ENCODE measurements at places on chromosomes 16 and 17.

DNA sequence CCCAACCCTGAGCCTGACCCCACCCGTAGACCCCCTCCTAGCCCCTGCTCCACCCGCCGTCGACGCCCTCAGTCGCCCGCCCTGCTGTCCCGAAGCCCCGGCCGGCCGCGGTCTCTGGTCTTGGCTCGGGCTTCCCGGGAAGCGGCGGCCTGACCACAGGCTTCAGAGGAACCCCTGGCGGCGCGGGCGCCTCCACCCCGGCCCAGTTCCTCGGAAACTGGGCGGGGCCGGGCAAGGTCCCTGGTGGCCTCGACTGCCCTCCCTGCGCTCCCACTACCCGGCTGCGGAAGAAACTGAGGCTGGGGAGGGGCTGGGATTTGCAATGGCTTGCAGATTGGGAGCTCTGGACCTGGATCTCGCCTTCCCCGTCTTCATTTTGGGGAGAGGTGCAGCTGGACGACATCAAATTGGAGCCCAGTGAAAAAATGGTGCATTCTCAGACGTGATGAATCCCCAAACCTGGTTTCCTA, 692 bp upstream of the SOCS1 start:
- peak; percentile 78 for DNase-seq

DNA sequence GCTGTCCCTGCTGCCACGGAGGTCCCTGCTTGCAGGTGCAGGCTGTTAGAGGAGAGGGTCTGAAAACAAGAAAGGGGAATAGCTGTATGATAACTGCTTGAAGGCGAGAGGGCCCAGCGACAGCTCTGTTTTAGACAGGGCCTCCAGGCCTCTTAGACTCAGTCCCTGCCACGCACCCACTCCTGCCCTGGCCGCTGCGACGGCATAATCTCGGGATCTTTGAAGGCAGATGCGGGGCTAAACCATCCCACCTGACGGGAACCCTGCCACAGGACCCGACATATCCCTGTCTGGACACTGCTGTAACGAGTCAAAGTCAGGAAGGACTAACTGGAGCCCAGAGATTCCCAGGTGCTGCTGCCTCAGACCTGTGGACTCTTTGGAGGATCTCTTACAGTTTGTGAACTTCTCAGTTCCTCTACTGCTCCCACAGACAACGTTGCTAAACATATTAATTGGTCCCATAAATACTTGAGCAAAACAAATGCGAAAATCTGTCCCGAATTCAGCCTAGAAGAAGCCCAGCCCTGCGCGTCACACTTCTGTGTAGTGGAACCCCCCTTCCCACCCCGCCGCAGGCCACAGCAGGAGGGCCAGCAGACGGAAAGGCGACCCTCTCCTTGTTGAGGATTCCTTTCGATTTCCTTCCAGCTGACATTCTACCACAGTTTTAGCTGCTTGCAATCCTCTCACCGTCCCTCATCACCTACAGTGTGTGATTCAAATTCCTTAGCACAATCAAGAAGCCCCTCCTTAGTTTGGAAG, 998 bp upstream of the TMEM11 start:
- DNase-seq, result no peak

DNA sequence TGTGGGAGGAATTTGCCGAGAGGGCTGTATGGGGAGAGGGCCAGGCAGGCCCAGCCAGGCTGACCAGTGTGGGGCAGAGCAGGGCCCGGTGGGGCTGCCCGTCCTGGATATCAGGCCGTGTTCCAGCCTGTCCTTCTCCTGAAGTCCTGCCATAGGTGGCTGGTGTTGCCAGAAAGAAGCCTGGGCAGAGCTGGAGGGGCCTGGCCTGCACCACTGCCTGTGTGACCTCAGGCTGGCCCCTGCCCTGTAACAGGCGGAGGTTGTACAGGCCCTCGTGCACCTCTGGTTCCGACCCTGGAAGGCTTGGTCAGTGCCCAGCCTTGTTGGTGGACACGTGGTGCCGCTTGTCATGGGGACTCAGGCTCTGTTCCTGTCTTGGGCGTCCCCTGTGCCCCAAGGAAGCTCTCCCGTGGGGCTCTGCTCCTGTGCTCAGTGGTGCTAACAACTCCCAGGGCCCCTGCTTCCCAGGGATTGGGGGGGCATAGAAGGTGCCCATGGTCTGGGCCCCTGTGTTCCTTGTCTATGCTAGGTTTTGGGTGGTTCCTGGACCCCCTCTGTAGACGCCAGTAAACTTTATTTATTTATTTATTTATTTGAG, 33.3 kb downstream of the ADCY7 start:
- DNase-seq, result no peak

DNA sequence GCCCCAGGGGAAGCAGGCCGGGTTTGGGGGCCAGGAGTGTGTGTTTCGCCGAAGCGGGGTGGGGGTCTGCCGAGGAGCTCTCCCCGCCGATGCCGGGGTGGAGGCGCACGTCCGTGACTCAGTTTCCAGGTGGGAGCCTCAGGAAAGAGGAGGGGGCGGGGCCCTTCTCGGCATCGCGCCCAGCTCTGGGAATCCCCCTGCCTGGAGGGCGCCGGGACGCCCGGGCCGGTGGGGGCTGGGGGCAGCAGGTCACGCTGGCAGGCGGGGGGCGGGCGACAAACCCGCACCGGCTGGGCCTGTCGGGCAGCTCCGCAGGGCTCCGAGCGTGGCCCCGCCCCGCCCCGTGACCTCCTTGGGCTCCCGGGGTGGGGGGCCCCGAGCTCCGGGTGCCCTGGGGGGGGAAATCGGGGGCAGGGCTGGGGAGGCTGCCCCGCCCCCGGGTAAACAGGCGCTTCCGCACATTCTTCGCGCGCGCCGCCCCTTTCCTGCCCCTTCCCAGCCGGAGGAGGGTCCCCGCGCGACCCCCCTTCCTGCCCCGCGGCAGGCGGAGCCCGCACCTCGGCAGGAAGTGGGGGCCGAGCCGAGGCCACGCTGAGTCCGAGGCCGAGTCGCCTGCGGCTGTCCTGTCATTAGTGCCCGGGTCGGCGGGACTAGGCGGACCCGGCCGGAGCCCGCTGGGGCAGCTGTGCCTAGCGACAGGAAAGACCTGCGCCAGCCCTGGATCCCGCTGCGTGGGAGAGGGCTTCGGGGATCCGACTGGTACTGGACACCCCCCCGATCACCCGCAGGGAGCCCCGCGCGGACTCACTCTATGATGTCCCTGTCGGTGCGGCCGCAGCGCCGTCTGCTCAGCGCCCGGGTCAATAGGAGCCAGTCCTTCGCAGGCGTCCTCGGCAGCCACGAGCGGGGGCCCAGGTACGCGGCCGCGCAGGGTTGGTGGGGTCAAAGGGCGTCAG, 9.3 kb downstream of the RIPOR1 start:
- peak; percentile 81 for DNase-seq

DNA sequence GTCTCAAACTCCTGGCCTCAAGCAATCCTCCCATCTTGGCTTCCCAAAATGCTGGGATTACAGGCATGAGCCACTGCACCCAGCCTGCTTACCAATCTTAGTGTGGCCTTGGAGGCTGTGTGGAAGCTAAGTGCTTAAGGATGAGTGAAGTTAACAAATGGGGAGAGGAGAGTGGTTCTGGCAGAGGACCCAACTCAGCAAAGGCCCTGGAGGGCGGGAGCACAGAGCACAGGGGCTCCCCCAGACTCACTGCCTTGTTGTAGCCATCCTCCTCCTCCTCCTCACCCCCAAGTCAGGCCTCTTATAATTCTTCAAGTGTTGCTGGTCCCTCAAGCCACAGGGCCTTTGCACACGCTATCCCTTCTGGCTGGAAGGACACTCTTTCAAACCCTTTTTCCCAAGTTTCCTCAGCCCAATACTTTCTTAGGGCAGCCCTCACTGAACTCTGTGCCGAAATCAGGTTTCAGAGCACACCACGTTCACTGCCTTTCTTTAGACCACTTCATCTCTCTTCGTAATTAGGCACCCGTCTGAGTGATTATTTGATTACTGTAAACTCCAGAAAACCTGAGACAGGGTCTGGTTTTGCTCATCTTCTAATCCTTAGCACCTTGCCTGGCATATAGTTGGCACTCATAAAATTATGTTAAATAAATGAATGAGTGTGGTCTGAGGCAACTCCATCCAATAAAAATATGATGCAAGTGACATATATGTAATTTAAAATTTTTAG, 23.4 kb downstream of the NGFR start:
- no peak for DNase-seq

- DNase-seq, result no peak
Observed at GRCh38 chr16:82185012-82185411, 15.0 kb upstream of the MPHOSPH6 start.

Measured in right hindlimb (tissue), 1 donor.